ENCODE measurements at places on chromosomes 5 and 9.

DNA sequence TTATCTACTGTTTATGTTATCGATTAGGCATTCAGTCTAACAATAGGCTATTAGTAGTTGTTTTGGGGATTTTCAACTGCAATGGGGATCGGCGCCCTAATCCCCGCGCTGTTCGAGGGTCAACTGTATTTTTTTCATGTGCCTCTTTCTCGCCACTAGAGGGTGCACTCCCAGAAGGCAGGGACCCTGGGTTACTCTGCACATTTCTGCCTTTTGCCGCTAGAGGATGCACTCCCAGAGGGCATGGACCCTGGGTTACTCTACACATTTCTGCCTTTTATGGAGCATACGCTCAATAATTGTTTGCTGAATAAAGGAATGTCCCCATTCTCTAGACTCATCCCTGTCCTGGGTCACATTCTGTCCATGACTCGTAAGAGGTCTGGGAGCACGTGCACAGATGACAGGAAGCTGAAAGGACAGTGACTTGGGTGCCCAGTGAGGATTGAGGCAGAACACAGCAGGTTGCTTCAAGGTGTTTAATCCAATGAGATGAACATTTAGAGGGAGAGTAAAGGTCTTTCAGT, 27.9 kb upstream of the RECK start:
- peak; percentile 50 for DNase-seq

DNA sequence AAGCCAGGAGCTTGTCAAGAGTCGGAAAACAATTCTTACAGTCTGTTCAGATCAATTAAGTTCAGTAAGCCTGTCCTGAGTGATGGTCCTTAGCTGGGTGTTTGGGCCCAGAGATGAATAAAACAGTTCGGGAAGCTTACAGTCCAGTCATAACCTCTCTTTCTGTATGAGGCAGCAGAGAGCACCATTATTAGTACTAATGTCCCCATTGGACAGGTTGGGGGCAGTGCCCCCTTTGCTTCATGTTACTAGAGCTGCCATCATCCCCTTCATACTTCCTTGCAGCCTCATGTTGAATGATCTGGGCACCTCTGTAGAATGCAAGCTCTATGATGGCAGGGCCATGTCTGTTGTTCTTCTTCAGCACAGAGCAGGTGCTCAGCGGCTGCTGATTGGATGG, 9.8 kb downstream of the DOCK2 start:
- no peak for DNase-seq

DNA sequence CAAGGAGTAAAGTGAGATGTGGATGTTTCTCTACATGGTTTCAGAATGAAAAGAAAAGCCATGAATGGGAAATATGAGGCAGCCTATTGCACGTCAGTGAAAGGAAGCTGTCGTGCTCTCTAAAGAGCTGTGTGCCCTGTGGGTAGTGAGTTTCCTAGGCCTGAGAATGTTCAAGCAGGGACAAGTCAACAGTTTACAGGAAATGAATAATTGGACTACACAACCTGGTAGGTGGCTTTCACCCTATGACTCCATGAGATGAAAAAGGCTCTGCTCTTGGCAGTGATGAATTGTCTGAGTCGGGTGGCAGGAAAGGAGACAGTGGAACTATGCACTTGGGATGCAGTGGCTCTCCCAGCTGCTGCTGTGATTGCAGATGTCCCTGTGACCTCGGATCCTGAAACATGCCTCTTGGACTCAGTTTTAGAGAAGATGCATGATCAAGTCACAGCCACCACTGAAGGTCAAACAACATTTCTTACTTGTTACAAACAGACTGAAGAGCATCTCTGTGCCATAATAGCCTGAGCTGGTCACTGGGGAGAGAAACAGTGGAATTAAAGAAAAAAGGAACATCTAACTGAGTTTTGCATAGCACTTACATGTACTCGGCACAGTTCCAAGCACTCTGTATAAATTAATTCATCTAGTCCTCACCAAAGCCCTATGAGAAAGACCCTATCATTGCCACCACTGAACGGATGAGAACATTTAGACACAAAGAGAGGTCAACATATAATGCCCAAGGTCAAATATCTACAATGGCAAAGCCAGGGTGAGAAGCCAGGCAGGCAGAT, 293.7 kb downstream of the SPOCK1 start:
- DNase-seq: no peak

DNA sequence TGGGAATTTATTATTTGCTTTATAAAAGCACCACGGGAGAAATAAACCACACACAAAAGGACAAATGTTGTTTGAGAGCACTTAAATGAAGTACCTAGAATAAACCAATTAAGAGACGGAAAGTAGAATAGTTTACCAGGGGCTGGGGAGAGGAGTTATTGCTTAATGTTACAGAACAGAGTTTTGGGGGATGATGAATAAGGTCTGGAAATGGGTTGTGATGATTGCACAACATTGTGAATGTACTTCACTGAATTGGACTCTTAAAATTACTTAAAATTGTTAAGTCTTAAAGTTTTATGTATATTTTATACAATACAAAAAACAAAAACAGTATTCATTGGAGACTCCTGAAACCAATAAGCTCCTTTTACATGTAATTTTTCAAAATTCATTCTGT, 1.5 kb downstream of the ZBTB43 start:
- DNase-seq: no peak

DNA sequence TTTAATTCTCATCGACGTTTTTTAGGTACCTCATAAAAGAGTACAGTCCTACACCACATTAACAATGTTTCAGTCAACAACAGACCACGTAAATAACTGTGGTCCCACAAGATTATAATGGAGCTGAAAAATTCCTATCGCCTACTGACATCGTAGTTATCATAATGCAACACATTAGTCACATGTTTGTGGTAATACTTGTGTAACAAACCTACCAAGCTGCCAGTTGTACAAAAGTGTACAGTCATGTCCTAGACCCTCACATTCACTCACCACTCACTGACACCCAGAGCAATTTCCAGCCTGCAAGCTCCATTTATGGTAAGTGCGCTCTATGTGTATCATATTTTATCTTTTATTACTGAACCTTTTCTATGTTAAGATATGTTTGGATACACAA, 16.8 kb downstream of the GNAQ start:
- DNase-seq: no peak

All from KBM-7 (cell line).